Midbrain (tissue), 1 donor: ENCODE measurements at places on chromosomes 3 and 15.

- no peak for DNase-seq
Measured at GRCh38 chr3:114464548-114464947, 170.7 kb downstream of the TIGIT start.

GRCh38 chr15:46894644-46895043 lies 822.7 kb upstream of the SEMA6D start:
- DNase-seq: no peak

DNA sequence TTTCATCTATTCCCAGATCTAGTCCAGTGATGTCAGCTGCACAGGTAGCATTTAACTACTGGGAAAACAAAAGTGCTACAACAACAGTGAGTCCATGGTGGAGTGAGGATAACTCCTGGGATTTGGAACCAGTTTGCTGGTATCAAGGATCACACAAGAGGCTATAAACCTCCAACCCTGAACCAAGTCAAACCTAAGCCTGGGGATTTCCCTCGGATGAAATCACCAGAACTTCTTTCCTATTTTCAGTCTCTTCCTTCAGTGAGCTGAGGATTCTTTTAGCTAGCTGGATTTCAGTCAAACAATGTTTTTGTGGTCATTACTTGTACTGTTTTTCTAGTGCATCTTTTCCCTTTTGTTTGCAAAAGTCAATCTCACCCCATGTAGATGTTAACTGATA lies 31.5 kb downstream of the SEC22C start:
- DNase-seq: no peak

GRCh38 chr15:60076045-60076444 lies 71.9 kb downstream of the FOXB1 start:
- no peak for DNase-seq

GRCh38 chr3:105538483-105538882 lies 171.8 kb downstream of the ALCAM start:
- no peak for DNase-seq

DNA sequence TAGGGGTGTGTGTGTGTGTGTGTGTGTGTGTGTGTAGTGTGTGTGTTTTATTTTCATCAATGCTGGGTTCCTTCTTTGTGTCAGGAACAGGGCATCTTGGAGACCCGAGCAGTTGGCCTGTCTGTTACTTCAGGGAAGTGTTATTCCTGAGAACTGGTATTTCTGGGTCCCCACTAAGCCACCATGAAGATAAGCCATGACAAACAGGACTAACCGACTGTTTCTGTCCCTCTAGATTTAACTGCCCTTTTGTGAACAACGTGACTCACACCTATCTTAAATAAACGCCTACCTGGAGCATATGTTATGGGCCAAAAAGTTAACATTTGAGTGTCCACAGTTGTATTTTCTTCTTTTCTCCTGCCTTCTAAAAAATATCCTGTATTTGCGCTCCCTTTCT lies 19.5 kb downstream of the SIDT1 start:
- no peak for DNase-seq

DNA sequence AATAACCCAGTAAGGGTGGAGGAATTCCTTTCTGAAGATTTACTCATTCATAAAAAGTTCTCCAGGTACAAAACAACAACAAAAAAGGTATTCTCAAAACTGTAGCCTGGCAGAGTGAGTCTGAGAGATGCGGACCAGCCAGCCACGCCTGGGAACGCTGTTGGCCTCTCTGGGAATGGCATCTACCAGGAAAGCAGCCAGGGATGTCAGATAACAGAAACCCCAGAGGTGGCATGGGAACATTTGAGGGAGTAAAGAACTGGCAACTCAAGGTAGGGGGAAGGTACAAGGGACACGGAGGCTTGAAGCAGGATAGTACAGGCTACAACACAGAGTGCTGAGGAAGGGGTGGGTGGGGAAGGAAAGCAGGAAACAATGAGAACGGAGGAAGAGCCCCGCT lies 7.1 kb upstream of the AP3S2 start:
- no peak for DNase-seq
